ENCODE measurements at places on chromosomes 7 and 10. TPM values are rescaled to one million over a fixed set of nuclear protein-coding genes. Genes with fewer than 3 reads are reported as not detected.
A peak's percentile ranks its signal among the peaks of the same experiment; 100 is the strongest.

The PTPRZ1 gene
- 0.17 TPM for polyA plus RNA-seq

The MKLN1 gene
- polyA plus RNA-seq, result 24.4 TPM

GRCh38 chr7:106795877-106796231 lies 69.2 kb upstream of the PIK3CG start:
- no peak for DNase-seq

- peak; percentile 41 for DNase-seq
These were observed 7.1 kb downstream of the SPOCK2 start for GRCh38 chr10:72081210-72081609.

DNA sequence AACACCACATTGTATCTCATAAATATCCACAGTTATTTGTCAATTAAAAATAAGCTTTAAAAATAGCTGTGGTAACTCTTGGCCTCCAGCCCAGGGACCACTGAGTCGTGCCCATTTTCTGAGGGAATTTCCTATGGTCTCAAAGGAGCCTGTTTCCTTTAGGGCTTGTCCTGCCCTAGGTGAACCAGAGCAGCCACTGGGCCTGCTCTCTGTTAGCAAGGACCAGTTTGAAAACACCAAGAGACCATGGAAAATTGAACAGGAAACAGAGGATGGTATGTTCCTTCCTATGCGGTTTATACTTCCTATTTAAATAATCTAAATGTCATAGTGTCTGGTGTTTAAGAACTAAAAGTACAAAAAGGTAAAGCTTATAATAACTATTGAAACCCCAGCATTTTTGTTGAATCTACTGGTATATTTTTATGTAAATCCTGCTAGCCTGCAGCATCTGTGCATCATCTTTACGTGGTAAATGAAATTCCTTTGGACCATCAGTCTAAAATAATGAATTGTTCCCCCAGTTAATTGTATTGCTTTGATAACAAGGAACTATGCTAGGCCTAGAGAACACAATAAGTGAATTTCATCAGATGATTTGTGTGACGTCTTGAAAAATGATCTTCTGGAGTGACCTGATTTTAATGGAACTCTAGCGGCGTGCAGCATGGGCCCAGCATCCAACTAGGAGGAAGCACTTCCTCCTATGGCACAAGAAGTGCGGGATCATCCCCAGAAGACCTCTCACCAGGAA lies 333.7 kb downstream of the GFRA1 start:
- no peak for DNase-seq
